ENCODE measurements at places on chromosomes 7 and 10.

- no peak for DNase-seq
Measured at GRCh38 chr7:39379416-39379815, 186.8 kb upstream of the YAE1 start.

DNA sequence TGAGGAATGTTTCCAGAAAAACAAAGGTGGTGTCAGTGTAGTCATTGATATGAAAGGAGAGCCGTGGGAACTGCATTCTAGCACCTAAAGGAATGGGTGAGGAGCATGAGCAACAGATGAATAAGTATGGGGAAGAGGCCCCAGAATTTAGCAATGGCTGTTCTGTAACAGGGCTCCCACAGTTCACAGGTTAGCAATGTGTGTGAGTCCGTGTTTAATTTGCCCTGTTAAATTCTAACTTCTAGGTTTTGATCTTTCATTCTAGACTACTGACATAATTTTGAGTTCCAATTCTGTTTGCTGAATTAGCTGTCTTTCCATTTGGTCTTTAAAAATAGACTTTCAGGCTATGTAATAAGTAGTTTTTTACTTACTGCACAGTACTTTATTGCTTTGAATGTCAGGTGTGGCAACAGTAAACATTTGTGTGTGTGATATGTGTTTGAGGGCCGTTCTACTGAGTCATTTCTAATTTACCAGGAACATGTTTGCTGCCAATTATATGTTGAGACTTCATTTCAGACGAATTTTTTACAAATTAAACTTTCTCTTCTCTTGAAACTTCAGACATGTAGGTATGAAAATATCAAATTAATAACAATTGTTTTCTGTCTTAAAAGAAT is 8.8 kb downstream of the STK17A start:
- DNase-seq = no peak

DNA sequence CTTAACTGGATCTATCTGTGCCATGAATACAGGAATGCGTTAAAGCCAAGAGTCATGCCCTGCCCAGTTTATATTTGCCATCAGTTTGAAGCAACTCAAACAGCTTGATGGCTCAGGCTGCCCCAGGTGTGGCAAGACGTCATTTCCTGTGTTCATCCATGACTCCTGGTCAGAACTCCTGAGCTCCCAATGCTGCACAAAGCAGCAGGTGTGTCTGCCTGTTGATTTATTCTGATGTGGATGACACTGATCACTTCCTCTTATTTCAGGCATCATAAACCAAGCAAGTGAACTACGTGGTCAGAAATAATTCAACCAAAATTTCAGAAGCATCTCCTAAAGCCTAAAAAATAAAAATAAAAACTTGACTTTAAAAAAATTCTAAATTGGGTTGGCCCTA is 68.5 kb downstream of the EZH2 start:
- DNase-seq = no peak

GRCh38 chr7:101998906-101999240 is 181.4 kb downstream of the CUX1 start:
- DNase-seq = no peak

DNA sequence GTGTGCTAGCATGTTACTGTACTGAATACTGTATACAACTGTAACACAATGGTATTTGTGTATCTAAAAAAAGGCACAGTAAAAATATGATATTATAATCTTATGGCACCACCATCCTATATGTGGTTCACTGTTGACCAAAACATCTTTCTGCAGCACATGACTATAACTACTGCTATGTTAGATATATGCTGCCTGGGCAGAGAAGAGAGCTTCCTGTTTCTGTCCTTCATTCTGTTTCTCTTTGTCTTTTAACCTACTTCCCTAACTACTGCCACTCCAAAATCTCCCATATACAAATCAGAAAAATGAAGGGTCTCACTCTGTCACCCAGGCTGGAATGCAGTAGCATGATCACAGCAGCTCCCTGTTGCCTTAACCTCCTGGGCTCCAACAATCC is 8.8 kb upstream of the FGL2 start:
- DNase-seq = no peak

GRCh38 chr7:132575419-132575981 is 770 bp downstream of the PLXNA4 start:
- no peak for DNase-seq

DNA sequence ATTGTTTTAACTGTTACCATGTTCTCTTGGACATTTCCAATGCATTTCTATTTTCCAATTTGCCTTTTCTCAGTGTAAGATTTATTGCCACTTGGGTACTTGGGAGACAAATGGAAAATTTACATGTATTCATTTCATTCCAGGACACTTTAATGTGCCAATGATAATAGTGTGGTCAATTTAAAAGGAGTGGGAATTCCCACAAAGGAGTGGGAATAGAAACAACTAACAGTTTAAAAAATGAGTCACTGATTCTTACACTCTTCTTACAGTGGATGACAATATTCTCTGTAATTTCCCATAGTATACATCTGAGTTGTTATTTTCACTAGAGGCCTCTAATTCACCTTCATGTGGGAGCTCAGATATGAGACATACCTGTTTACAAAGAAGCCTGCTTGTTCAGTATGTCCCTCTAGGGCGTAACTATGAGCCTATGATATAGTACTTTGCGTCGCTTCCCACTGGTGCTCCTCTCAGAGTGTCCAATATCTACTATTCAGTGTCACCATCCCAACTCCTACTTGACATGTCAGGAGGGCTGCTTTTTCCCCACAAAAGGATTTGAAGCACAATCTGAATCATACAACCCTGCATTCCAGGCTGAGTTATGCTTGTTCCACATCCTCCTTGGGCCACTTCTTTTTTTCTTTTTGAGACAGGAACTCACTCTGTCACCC is 301.3 kb downstream of the PHTF2 start:
- DNase-seq = no peak

- DNase-seq = no peak
Measured at GRCh38 chr10:17865351-17865750, 56.2 kb downstream of the MRC1 start.

DNA sequence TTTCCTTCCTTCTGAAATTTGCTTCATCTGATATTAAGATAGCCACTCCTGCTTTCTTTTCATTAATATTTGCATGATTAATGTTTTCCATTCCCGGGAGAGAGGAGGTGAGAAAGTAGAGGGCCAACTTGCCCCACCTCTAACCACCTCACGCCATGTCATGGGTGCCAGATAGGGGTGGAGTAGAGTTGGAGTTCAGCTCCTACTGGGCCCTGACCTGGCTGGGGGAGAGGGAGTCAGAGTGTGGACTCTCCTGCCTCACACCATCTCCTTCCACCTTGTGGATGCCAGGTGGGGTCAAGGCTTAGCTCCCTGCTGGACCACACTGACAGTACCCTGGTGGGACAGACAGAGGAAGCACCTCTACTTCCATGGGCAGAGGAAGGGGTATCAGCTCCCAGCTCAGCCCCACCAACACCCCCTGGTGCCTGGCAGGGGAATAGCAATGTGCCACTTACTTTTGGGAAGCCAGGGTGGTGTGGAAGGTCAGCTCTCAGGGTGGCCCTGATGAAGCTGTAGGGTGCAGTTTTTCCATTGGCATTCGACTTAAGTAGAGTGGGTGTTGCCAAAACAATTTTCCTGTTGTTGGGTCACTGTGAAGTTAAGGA is 28.0 kb downstream of the CHST12 start:
- no peak for DNase-seq

DNA sequence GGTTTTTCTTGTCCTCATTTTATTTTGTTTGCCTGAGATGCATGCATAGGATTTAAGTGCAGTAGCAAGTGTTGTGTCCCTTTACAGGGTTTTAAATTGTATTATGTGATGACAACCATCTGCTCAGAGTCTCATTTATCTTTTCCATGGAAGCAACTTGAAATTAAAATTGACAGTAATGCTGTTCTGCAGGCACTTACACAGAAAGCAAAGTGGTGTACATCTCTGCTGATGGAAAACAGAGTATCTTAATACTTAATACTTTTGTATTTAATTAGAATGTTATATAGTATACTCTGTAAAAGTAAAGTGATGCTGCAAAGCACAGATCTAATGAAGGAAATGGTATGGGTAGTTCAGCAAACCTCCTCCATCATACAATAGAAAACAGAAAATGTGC is 482.9 kb downstream of the POM121L12 start:
- no peak for DNase-seq

- no peak for DNase-seq
Measured at GRCh38 chr7:147968046-147968610, 622.4 kb upstream of the C7orf33 start.

- DNase-seq = no peak
Measured at GRCh38 chr7:17307000-17307399, 8.5 kb downstream of the AHR start.

GRCh38 chr10:13815756-13816155 is 229.0 kb downstream of the PRPF18 start:
- no peak for DNase-seq

- no peak for DNase-seq
Measured at GRCh38 chr10:127618797-127619196, 69.7 kb downstream of the NPS start.

DNA sequence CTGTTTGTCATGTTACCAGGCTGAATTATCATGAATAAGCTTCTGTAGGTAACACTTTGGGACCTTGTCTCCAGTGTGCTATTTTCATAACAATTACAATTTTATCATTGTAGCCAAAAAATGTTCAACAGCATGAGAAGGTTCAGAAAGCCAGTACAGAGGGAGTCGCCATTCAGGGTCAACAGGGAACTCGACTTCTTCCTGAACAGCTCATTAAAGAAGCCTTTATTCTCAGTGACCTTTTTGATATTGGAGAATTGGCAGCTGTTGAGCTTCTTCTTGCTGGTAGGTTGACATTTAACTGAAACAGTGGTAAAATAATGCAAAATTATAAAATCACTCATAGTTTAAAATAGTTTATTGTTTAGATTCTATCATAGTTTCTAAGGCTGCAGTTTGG is 15.8 kb downstream of the NUP205 start:
- DNase-seq = no peak

DNA sequence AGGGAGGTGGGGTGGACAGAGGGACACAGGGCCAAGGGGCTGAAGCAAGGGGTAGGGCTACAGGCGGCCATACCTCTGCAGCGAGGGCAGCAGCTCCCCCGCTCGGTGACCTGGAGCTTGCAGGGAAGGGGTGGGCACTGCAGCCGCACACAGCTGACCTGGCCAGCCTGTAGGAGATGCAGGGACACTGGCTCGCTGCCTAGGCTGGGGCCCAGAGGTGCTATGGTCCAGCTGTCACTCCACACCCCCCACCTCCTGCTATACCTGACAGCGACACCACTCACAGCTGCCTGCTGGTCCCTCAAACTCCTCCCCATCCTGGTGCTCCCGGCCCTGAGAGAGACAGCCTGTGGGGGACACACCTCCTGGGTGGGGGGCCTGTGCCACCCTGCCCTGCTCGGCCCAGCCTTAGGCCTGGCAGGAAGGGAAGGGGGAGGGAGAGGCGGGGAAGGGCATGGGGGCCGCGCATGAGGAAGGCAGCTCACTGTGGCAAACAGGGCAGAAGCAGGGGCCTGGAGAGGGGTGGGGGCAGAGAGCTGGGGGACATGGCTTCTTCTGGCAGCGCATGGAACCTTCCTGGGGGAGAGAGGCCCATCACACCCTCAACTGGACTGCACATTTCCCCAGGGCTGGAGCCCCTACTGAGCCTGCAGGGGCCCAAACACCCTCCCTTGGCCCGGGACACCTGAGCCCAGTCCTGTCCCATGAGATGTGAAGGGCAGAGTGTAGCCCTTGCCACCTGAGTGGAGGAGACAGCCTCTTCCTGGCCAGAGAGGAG is 23.9 kb downstream of the ATP6V1F start:
- no peak for DNase-seq

DNA sequence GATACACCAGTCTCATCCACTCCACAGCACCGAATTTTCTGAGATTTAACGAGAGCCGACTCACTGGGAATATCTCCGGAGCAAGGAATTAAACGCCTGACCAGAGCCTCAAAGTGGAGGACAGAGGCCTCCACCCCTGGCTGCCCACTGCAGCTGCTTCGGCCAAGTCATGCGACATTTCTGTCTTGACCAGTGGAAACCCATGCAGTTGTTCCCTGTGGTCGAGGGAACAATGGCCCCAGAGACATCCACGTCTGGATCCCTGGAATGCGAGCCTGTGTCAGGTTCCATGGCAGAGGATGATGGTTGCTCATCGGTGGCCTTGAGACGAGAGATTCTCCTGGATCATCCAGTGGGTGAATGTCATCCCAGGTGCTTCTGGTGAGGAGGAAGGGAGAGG is 65.7 kb upstream of the INSIG1 start:
- DNase-seq = no peak
